CD4-positive, alpha-beta T cell treated with Interleukin-17A for 1 hour (primary cell): ENCODE measurements at places on chromosomes 4 and X.

DNA sequence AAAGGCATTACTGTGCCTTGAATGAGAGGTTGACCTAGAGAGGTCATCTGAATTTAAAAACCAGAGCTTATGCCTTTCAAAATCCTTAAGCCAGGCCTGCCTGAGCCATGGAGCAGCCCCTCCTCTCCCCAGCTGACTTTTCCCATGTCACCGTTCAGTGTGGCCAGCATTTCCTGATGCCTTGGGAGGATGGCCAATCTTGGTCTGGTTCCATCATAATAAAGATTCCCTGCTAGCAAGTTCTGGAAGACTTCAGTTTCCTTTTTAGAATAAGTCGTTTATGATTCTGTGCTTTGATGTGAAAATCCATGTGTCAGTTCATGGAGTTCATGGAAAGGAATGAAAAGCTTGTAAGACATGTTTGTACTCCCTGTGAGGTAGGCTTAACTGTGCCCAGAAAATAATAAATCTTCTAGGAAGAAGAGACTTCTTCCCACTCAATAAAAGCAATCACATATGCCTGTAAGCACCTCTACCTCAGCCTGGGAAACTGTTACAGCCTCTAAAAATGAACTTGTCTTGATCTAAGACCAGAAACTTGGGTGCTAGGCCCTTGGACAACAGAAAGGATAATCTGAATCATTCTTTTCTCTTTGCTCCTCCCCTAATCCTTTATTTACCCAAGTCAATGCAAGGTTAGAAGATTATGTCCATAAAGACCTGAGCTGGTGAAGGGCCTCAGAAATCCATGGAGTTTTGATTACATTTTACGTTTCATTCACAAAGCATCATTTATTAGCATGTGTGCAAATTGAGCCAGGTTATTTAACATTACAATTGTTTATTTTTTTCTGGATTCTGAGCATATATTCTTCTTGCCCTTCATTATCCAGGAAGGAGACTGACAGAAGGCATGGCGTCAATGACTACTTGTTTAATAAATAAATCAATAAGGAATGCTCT is 84.0 kb upstream of the TBC1D9 start:
- DNase-seq: no peak

- peak; percentile 20 for DNase-seq
These were observed 8.5 kb upstream of the SETD7 start for GRCh38 chr4:139564502-139564901.

- no peak for DNase-seq
These were observed 28.0 kb downstream of the MSX1 start for GRCh38 chr4:4887426-4887825.

GRCh38 chrX:17183566-17183965 is 191.4 kb upstream of the NHS start:
- no peak for DNase-seq

- no peak for DNase-seq
These were observed 2.3 kb upstream of the HTATSF1 start for GRCh38 chrX:136495043-136495442.

- DNase-seq: no peak
These were observed 6.7 kb upstream of the SPON2 start for GRCh38 chr4:1179089-1179441.

DNA sequence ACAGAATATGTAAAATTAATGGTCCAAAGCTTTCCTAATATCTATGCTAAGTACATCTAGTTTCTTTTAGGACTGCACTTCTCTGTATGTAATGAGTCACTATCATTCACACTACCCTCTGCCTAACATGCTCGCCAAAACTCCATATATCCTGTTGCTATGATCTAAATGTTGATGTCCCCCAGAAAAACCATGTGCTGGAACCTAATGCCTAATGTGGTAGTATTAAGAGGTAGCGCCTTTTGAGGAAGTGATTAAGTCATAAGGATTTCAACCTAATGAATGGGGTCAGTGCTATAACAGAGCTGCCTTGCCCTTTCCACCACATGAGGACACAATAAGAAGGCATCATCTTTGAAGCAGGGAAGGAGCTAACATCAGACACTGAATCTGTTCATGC is 34.9 kb upstream of the NFKB1 start:
- no peak for DNase-seq

DNA sequence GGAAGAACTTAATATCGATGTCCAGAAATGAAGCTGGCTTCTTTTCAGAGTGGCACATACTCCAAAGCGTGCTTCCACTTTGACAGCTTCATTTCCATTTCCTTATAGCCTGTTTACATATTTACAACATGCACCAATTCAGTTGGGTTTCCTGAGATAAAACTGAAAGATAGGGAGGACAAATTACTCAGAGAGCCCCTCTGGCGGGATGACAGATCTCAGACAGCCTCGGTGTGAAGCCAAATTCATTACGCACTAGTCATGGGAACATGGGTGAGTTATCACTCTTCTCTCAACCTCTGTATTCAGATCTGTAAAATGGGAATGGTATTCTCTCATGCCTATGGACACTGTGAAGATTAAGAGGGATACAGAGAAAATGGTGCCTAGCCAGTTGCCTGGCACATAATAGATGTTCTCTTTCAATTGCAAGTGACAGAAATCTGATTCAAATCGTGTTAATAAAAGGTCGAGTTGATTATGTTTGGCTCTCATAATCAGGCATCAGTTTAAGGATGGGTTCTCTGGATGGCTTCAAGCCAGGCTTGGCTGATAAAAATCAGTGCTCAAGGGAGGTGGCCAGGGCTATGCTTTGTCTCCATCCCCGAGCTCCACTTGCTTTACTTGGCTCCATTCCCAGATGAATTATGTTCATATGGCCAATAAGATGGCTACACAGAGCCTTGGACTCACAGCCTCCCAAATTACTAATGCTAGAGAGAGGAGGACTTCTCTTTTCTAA is 132.2 kb upstream of the C1QTNF7 start:
- no peak for DNase-seq

- DNase-seq: no peak
These were observed 232.6 kb downstream of the CBR4 start for GRCh38 chr4:168777277-168777965.

GRCh38 chrX:9604111-9604907 is 139.5 kb downstream of the TBL1X start:
- no peak for DNase-seq

GRCh38 chr4:19104176-19104575 is 1082.6 kb upstream of the LCORL start:
- DNase-seq: no peak

GRCh38 chrX:19907794-19908193 is 20.4 kb upstream of the SH3KBP1 start:
- no peak for DNase-seq

- DNase-seq: no peak
These were observed 967.2 kb downstream of the TRAM1L1 start for GRCh38 chr4:116118221-116118620.

DNA sequence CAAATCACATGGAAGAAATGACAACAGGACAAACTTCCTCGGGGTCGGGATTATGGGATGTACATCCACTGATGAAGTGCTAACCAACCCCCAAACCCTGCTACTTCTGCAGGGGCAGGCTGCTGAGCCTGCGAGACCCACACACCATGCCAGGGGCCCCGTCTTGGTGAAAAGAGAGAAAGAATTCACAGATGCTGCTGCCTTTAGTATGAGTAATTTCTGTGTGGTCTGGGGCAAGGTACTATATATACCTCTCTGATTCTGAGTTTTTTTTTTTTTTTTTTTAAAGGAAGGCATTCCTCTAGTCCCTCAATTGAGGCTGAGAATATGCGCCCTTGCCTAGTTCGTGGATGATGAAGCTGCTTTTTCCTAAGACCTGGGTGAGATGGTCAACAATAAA is 24.8 kb downstream of the PDHA1 start:
- DNase-seq: no peak

DNA sequence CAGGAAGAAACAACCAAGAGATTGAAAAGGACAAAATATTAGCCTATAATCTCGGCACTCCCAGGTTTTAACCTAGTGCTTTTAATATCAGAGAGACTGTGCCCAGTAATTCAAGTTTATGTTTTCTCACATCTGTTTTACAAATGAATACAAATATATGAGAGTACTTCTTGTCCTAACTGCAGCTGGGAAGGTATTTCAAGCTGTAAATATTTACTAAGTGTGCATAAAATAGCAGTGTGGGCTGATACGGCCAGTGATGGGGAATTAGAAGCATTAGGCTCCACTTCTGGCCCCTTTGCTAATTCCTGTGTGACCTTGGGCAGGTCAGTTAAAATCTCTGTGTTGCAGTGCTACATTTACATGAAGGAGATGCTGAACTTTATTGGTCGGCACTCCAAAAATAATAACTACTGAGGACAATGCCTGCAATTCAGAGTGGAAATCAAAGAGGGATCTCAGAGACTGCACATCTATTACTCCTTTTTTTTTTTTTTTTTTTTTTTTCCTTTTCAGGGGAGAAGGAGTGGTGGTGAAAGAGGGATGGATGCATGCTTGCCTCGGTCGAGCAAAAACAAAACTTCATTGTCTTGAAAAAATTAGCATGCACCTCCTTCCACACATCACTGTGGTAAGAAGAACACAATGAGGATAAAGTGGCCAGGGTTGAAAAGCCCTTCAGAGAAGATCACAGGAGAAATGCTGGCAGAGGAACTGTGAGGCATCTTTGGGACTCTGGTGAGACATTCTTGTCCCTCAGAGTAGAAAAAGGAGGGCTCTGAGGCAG is 44.6 kb upstream of the LNX1 start:
- DNase-seq: no peak

DNA sequence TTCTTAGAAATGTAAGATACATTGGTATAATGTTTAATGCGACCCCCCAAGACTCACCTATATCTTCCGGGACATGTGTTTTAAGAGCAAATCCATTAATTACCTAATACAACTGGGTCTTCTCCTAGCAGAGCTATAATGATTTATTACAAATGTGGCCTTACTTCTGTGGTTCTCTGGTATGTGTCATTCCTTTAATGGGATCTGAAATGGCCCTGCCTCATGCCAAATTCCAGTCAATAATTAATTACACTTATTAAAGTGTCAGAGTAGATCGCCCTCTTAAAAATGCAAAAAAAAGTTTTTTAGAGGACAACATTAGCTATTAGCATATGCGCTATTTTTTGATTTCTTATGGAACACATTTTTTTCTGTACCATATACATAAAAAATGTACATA is 17.0 kb downstream of the HPSE start:
- DNase-seq: no peak

GRCh38 chrX:139738581-139738980 is 30.6 kb upstream of the MCF2 start:
- DNase-seq: peak; percentile 0

GRCh38 chrX:23879380-23880090 is 28.2 kb downstream of the APOO start:
- no peak for DNase-seq

GRCh38 chrX:120302434-120302833 is 8.8 kb downstream of the TMEM255A start:
- peak; percentile 75 for DNase-seq

- no peak for DNase-seq
These were observed 2.2 kb upstream of the APELA start for GRCh38 chr4:164874789-164875188.

DNA sequence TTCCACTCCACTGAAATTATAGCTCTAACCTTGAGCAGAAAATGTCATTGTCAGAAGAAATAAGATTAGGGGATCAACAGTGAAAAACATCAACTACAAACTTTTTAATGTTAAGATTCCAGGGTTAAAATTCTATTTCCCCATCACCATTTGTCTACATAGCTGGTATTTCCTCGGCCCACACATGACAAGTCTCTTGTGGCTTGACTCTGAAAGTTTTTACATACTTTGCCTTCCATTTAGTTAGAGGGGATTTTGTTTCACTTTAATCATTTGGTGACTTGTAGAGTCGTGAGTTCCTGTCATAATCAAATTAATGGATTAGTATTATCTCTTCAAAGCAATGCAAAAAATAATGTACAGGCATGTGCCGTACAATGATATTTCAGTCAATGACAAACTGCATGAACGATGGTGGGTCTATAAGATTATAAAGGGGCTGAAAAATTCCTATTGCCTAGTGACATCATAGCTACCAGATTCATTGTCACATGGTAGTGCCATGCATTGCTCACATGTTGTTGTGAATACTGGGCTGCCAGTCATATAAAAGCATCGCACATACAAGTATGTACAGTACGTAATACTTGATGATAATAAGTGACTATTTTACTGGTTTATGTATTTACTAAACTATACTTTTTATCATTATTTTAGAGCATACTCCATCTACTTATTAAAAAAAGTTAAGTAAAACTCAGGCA is 72.0 kb downstream of the ING2 start:
- DNase-seq: no peak

DNA sequence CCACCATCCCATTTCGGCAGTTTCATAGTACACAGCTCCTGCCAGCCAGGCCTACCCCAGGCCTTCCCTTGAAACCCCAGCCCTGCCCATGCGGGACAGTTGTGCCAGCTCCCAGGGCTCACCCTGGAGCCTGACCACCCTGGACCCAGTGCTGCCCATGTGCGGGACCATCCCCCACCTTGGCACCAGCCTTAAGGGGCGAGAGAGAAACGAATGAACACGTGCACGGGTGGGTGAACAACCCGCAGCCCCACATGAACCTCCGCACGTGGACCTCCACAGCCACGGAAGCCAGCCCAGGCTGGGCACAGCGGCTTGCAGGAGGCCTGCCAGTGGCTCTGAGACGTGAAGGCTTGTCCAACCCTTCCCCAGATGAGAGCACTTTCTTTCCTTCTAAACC is 76.0 kb upstream of the MXD4 start:
- DNase-seq: no peak

DNA sequence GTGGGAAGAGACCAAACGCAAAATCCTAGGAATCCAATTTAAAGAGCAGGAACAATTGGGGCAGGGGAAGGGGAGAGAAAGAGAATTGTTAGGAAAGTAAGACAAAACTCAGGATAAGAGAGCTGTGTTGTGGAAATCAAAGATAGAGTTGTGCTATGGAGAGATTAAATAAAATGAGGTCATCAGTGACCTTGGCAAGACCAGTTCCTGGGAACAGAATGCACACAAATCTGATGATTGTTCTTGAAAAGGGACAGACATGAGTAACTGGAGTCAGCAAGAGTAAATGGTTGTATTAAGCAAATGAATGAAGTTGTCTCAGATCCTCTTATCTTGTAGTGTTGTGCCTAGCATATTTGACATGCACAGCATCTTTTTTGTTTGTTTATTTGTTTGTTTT is 267.4 kb downstream of the IL1RAPL1 start:
- no peak for DNase-seq

DNA sequence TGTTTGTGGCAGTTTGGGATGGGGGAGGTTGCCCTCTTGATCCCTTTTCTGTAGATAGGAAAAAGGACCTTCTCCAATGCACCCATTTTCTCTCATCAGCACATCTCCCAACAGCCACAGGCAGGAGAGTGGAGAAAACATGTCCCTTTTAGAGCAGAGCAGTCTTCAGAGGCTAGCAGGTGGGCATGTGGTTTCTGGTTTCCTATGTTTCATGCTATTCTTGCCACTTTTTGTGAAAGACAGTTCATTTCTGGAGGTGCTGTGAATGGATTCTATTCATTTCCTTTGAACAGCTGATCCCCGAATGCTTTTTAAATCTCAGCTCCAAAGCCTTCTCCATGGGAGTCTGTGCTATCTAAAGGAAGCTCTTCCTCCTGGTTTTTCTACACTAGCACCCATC is 18.9 kb downstream of the RASL11B start:
- no peak for DNase-seq
